Stimulated activated effector memory CD8-positive, alpha-beta T cell treated with anti-CD3 and anti-CD28 coated beads, Interleukin-12 subunit alpha, Interleukin-12 subunit beta, amount 100 ng/mL, for 72 hours (primary cell): ENCODE measurements at places on chromosomes 1 and 21.

GRCh38 chr1:8077602-8078001 lies 51.5 kb upstream of the ERRFI1 start:
- DNase-seq = no peak

DNA sequence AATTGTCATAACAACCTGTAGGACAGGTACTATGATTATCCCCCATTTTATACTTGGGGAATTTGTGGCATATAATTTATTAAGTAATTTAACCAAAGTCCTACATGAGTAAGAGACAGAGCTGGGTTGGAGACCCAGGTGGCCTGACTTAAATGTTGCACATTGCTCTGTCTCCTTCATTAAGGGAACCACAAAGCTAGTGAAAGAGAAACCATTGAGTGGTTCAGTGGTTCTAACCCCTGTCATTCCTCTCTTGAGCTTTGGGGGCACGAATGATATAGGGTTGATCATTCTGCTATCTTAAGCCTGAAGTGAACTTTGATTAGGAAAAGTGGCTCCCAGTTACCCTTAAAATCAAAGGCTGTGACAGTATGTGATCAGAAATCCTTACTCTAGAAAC lies 5.3 kb upstream of the MAP3K7CL start:
- DNase-seq = no peak

DNA sequence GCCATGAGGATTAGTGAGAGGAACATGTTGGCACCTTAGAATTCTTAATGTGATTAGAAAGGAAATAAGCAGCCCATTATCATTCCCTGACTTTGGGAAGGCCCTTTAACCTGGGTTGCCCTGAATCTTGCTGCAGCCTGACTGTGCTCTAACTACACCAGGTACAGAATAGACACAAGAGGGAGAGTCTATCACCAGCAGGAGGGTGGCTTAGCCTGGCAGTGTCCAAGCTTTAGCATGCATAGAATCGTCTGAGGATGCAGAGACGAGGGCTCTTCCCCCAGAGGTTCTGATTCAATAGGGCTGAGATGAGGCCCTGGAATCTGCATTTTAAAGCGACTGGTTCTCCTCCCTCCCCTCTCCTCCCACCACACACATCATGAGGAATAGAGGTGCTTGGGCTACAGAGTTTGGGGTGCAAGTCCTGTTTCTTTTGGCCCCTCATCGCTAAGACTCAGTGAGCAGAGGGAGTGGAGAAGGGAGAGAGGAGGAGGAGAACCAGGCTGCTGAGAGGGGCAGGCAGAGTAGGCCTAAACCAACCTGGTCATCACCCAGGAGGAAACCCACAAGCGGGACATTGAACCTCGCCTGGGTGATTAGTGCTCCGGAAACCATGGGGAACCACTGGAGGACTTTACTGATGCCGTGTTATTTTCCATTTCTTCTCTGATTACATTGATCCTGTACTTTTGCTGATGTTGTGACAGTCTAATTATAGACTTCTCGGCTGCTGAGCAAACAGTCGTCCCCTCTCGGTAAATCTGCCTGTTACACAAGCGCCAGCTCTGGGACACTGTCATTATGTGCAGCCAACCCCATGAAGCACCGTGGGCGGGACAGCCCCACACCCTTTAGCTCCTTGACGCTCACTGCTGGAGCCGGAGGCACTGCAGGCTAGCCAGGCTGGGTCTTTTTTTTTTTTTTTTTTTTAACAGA lies 6.3 kb upstream of the TENT5C start:
- no peak for DNase-seq

- DNase-seq = no peak
These were observed 92.7 kb downstream of the SUSD4 start for GRCh38 chr1:223271085-223271781.

GRCh38 chr1:37721565-37721964 lies 29.2 kb downstream of the CDCA8 start:
- no peak for DNase-seq

DNA sequence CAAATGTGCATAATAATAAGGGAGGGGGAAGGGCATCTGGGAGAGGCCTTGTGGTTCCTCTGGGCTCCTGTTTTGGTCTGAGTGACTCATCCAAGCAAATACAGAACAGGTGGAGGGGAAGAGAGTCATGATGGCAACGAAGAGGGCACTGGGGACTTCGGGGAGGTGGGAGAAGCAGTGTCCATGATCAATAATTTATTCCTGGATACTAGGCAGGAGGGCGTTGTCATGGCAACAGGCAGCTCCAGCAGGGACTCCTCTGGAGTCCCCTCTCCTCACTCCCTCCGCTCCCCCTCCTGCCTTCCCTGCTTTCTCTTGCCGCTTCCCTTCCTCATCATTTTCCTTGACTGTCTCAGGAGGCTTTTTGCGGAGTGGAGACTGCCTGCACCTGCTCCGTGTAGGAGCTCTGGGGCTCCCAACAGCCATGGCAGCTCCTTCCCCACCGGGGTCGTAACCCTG lies 12.3 kb upstream of the NFASC start:
- DNase-seq = no peak

- DNase-seq = no peak
These were observed 42.6 kb upstream of the GPR153 start for GRCh38 chr1:6303397-6304012.

DNA sequence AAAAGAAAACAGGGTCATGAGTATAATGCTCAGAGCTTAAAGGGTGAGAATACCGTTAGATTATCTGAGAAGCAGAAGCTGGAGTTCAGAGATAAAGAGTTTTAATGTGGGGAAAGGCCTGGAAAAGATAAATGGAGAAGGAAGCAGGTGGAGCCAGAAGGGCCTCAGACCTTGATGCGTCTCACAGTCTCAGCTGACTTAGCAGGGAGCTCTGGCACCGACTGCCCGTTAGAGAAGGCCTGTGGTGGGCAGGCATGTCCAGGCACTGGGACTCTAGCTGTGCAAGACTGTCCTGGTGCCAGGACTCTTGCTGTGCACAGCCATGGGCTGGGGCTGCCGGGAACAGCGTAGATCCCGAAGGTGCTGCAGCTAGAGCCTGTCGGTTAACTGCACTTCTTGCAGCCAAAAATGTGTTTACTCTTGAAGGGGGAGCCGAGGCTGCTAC lies 3.8 kb upstream of the SLAMF9 start:
- no peak for DNase-seq

GRCh38 chr1:72006092-72006491 lies 276.2 kb downstream of the NEGR1 start:
- DNase-seq = no peak
